ENCODE measurements at places on chromosomes 12 and 14.

- peak; percentile 67 for DNase-seq
Observed at GRCh38 chr14:57317248-57317833, 48.6 kb downstream of the AP5M1 start.

DNA sequence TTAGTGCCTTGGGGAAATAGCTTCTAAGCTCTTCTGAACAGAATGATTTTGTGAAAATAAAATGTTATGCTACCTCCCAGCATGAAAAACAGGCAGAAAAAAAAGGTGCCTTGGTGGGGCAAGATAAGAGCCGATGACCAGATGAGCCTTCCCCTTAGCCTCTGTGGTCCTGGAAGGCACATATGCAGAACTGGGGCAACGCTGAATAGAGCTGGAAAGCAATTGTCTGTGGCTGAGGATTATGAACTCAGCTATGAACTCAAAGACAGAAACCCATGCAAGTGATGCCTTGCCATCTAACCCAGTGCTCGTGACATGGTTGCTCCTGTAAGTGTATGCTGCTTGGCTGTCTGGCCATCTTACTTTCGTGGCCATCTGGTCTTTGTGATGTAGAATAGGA lies 128.5 kb upstream of the FRMD6 start:
- no peak for DNase-seq

DNA sequence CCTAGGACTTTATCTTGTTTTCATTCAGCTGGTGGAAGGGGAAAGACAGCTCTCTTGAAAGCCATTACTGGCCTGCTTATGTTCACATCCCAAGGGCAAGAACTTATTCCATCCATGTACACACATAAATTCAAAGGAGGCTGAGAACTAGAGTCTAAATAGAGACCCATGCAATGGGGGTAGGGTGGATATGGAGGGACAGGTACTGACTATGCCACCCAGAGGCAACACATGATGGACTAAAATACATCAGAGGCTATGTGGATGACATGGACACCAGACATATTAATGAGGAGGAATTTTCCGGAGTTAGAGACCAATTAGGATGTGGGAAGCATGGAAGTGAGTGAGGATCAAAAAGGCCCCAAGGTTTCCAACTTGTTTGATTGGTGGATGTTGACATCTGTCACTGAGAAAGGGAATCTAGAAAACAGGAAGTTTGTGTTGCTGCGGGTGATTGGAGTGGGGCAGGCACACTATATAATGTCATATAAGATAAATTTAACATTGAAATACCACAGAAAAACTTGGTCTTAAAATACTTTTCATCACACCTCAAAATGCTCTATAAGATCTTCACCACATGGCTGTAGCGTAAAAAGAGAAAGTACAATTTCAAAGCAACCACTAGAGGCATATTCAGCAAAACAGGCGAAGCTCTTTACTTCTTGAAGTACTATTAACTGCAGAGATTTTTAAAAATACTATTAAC lies 130.4 kb downstream of the GRIP1 start:
- DNase-seq, result peak; percentile 1

GRCh38 chr12:5027046-5027821 lies 16.4 kb upstream of the KCNA5 start:
- DNase-seq, result no peak

GRCh38 chr14:104576970-104577332 lies 2.6 kb upstream of the C14orf180 start:
- DNase-seq, result no peak

GRCh38 chr12:15701206-15701605 lies 88.0 kb downstream of the EPS8 start:
- no peak for DNase-seq

DNA sequence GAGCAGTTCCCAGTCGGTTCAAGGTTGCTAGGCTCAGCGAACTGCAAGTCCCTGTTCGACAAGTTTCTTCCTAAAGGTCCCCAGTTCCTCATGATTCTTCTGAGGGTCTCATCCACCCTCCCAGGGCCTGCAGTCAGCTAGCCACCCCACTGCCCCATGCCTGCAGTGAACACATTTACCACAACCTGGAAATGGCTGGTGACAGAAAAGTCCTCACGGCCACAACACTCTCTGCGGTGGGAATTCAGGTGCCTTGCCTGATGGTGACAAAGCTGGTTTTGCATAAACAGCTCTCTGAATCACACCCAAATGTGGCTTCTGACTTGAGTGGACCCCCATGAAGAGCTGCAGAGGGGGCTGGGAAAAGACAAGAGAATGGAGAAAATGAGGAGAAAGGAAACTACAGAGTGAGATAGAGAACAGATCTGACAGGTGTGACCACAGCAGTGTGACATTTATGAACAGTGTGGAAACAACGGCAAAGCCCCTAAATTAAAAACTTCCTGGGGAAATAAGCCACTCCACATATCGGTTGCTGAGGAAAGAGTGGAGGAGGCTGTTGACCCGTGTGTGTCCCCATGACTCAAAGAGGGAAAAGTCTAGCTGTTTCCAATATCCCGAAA lies 1.3 kb upstream of the CD27 start:
- DNase-seq, result no peak

- no peak for DNase-seq
Observed at GRCh38 chr14:83707056-83707455, 1822.9 kb upstream of the FLRT2 start.

DNA sequence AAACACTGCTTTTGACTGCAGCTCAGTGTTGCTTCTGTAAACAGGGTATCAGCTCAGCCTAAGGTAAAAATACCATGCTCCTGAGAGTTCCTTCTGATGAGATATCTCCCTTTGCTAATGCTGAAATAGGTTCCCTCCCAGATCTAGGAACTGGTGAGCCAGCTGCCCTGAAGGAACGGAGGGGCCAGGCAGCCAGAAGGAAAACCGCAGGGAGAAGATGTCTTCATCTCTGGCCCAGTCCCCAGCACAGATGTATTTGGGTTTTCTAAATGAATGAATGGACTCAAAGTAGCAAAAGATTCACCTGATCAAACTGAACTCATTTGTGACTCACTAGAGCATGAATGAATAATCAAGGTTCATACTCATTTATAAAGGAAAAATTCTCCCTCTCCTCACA lies 247.8 kb downstream of the MSRB3 start:
- peak; percentile 37 for DNase-seq

DNA sequence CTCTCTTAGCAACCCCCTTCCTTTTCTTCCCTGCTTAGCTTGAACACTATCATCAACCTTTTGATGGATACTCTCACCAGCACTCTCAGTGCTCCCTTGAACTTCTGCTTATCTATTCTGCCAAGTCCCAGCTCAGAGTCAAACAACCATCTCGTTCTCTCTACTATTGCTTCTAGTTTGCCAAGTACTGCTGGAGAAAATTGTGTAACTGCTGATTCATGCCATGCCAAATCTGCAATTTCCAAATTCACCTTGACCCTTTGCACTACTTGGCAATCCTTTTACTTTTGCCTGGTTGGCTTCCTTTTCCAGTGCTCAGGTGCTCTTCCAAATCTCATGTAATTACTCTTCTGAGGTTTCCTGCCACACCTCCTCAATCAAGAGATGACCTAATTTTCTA lies 2.8 kb upstream of the CCDC196 start:
- no peak for DNase-seq

DNA sequence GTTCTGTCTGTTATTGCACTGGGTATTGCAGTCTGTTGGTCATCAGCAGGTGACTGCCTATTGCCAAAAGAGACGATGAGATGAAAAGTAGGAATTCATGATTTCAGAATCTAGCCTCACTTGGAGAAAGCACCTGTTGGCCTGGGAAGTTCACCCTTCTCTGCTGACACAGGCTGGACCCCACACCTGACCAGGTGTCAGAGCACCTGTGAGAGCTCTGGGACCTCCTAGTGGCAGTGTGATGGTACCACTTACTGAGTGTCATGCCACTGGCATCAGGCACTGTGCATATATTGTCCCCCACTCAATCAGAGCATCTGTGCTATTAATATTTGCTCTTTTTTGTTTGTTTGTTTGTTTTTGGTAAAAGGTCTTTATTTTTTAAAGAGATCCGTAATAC lies 68.0 kb downstream of the RASSF3 start:
- DNase-seq, result no peak

GRCh38 chr14:98580131-98580678 lies 691.8 kb downstream of the BCL11B start:
- DNase-seq, result no peak

DNA sequence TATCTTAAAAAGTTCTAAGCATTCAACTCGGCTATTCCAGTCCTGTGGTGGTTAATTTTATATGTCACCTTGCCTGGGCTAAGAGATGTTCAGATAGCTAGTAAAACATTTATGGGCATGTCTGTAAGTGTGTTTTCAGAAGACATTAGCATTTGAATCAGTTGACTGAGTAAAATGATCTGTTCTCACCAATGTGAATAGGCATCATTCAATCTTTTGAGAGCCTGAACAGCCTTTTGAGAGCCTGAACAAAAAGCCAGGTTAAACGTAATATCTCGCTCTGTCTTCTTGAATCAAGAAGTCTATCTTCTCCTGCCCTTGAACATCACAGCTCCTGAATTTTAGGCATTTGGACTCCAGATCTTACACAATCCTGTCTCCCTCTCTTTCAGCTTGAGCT lies 1266.1 kb downstream of the LRFN5 start:
- no peak for DNase-seq

DNA sequence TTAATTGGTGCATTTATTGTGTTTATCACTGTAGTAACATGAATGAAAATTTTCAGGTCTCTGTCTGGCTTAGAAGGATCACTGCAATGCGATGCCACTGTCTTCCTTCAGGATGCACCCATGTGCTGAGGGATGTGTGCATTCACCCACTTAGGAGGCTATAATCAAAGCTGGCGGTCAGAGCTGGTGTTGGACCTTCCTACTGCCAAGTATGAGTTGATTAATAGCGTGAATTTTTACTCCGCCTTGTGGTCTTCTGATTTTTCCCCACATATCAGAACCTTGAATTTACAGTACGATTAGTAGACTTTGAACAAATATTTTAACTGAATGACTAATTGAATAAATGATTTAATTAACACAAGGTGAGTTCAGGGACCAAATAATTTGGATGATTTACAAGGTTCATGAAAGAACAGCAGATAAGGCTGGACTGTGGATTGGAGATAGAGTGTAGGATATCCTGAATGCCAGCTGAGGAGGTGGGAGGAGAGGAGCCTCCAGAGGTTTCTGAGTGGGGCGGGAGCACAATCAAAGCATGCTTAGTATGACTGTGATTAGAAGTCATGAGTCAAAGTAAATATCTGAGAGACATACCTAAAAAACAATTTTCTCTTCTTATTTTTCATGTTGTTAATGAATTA lies 50.1 kb downstream of the RERG start:
- no peak for DNase-seq

GRCh38 chr14:93207468-93208308 lies 632 bp downstream of the UBR7 start:
- peak; percentile 40 for DNase-seq

GRCh38 chr14:79278798-79279644 lies 932.3 kb downstream of the DIO2 start:
- peak; percentile 52 for DNase-seq

- peak; percentile 88 for DNase-seq
Observed at GRCh38 chr14:20662968-20663732, 21.2 kb upstream of the RNASE4 start.

Data from HFFc6 (cell line).